ELR (cell line): ENCODE measurements at places on chromosomes 1 and 21.

DNA sequence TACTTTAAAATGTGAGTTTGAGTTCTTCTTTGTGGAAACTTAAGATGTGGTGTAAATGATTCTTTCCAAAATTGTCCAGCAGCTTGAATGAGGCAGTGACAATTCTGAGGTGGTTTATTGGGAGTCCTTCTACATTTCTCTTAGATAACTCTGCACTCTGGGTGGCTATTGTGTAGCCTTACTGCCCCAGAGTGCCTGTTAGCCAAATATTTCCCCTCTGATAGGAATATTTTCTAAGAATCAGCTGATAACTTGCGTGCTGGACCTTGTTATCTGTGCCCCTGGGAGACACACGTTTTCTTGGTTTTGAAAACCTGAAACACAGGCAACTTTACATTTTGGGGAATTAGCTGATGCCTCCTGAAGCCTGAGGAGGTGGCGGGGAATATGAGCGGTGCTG lies 91.6 kb downstream of the CD247 start:
- DNase-seq: no peak

- DNase-seq: no peak
These were observed 41.5 kb downstream of the PTPRC start for GRCh38 chr1:198680174-198680875.

GRCh38 chr1:202320081-202320405 lies 21.7 kb downstream of the UBE2T start:
- no peak for DNase-seq

GRCh38 chr1:166379447-166379846 lies 212.6 kb upstream of the FAM78B start:
- no peak for DNase-seq

DNA sequence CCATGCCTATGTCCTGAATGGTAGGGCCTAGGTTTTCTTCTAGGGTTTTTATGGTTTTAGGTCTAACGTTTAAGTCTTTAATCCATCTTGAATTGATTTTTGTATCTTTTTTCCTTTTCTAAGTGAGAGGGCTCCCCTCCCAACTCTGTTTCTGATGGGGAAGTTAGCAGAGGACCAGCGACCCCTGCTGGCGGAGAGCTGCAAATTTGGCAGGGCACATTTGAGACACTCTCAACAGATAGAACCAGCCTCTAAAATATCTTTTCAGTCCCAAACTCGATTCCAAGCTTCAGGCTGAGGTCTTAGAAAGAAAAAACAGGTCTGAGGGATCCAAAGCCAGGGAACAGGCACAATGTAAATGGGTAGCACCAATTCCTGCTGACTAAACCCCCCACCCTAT lies 32.5 kb downstream of the LRRC3 start:
- DNase-seq: peak; percentile 41

DNA sequence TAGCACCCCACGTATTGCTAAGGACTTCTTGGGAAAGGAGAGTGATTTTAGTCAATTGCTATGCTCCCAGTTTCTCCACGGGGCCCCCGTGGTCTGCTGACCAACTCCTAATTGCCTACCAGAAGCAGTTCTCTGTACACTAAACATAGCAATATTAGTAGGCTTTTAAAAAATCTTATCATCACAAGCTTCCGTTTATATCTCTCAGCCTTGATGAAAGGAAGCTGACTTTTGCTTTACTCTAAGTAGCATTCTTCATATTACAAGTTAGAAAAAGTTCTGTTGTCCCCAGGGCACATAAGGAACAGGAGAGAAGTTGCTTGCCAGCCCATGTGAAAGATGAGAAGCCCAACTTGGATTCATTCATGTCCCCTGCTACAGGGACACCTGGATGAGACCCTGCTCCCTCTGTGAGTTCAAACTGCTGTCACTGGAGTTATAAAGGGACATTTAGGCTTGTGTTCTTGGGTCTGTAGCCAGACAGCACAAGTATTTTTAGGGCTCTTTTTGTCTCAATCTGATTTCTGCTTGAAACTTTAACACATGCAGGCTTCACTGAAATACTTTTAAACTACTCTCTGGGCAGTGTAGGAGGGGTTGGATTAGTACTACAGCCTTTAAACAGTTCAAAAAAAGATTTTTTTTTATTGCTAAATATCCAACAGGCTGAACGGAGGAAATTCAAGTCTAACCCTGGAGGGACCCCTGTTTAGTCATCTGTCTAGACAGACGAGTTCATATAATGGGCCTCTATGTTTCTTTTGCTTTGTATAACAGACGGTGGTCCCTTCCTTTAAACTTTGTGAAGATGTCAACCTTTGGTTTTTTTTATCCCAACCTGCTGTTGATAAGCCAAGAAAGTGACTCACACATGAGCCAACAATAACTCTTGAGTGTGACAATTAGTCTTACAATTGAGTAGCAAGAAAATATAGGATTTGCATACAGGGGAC lies 29.5 kb downstream of the TGFB2 start:
- DNase-seq: peak; percentile 61

DNA sequence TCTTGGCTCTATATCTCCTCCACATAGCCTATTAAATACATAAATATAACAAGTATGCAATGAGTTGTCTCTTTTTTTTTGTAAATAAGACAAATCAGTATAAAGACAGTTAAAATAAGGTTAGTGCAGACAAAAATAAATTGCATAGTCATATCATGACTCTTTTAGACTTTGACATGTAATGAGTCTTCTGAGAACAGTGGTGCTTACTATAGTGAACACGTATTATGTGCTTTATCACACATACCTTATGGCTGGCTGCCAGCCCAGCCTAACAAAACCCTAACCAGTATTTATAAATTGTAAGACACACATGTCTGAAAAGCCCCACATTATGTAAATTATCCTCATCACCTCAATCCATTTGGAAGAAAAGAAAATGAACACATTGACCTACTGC lies 29.1 kb upstream of the F13B start:
- no peak for DNase-seq

DNA sequence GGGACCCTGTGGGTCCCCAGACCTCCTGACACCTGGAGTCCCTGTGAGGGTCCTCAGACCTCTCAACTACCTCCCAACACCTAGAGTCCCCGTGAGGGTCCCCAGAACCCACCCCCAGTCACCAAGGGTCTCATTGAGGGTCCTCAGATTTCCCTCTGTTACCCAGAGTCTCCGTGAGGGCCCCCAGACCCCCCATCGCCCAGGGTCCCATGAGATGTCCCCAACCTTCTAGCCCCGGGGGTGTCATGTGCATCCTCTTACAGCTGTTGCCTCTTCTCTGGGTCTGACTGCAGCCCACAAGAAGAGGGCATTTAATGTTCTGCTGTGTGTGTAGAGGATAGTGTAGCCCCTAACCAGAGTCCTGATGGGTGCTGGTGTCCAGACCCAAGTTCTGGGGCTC lies 2.0 kb upstream of the GJC2 start:
- no peak for DNase-seq

DNA sequence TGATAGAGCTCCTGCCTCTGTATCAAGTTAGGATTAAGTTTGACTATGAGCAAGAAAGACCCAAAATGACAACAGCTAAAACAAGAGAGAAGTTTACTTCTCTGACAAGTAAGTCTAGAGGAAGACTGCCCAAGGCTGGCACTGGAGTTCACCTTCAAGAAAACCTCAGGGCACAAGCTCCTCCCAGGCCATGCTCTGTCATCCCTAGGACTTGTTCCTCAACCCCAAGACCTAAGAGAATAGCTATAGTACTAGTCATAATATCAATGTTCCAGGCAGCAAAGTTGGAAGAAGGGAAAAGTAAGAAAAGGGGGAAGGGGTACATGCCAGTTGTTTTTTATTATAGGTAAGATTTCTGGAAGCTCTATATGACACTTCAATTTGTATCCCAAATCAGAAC lies 26.4 kb upstream of the DARS2 start:
- no peak for DNase-seq

- peak; percentile 87 for DNase-seq
These were observed 6.1 kb upstream of the PLA2G5 start for GRCh38 chr1:20063861-20064292.

DNA sequence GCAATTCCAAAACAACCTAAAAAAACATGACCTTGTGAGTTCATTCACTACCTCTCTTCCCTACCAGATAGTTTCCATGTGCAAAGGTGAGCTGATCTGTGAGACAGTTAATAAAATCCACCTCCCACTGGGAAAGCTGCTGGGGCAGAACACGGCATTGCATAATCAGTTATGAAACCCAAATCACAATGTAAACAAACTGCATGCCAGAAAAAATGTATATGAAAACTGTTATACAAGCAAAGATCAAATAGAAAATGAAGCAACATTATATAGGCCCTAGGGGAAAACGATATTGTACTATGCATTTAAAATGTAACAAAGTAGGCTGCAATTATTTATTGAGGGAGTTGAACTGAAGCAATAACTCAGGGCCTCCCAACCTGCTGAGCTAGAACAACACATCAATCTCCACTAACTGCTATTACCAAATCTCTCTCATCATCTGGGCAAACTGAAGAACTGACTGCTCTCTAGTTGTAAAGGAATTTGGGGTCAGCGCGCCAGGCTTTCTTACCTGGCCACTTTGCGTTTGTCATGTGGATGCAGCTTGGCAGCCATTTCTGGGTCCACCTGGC lies 31.0 kb downstream of the TRIT1 start:
- DNase-seq: no peak

DNA sequence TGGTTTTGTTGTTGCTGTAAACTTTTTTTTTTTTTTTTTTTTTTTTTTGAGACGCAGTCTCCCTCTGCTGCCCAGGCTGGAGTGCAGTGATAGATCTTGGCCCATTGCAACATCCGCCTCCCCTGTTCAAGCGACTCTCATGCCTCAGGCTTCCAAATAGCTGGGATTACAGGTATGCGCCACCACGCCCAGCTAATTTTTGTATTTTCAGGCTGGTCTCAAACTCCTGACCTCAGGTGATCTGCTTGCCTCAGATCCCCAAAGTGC lies 78.9 kb upstream of the SLC45A1 start:
- DNase-seq: peak; percentile 52

DNA sequence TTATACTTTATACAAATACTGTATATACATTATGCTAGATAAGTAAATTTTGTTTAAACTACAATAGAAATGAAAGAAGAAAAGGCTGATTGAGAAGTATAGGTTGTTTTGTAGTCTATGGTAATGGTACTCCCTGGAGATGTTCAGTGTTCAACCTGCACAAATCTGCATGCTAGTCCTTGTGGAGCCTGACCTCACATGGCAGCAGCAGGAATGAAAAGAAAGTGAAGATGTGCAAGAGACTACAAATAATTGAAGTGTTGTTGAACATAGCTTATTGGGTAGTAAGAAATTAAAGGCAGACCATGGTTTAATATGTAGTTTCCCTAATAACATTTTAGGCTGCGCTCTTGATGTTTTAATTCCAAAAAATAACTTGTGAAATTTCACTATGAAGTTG lies 201.2 kb downstream of the TGFB2 start:
- DNase-seq: peak; percentile 43

GRCh38 chr1:23913212-23913880 lies at the start of gene CNR2:
Gene CNR2, minus strand, starts transcription at chr1:23913362. Its CDS starts 37,745 bp downstream, at chr1:23875617.
- no peak for DNase-seq

GRCh38 chr1:29713857-29714256 lies 477.5 kb downstream of the PTPRU start:
- peak; percentile 49 for DNase-seq

GRCh38 chr1:3914911-3915310 lies 14.8 kb upstream of the C1orf174 start:
- DNase-seq: no peak

- peak; percentile 19 for DNase-seq
These were observed 6.3 kb downstream of the FHL3 start for GRCh38 chr1:37998913-37999429.

GRCh38 chr1:1202831-1203560 lies 3.4 kb downstream of the TNFRSF18 start:
- no peak for DNase-seq

DNA sequence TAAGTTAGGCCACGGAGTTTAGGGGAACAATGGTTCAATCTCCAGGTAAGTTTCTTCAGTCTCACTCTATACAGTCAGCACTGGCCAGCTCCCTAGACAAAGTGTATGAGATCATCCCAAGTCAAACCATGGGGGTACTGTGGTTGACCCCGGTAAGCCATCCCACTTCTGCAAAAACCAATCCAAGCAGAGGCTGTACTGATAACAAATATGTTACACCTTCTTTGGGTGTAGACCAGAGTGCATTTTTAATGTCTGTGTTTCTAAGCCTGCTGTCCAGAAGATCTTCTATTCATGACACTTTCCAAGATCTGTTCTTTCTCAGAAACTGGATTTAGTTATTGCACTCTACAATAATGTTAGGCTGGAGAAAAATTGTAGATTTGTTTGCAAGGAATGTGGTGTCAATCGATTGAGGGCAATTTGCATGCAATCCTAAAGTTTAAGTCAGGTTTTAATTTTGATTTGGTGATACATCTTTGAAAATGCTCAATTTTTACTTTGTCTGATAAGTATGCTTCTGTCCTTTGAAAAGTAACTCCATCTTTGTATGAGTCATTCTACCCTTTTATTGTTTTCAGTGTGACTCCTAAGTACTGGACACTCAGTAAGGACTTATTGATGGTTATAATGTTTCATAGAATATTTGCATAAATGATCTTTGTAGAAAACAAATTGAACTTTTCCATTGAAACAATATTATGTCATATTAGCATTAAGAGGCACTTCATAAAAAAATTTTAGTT lies 152.4 kb downstream of the HLX start:
- DNase-seq: peak; percentile 49

DNA sequence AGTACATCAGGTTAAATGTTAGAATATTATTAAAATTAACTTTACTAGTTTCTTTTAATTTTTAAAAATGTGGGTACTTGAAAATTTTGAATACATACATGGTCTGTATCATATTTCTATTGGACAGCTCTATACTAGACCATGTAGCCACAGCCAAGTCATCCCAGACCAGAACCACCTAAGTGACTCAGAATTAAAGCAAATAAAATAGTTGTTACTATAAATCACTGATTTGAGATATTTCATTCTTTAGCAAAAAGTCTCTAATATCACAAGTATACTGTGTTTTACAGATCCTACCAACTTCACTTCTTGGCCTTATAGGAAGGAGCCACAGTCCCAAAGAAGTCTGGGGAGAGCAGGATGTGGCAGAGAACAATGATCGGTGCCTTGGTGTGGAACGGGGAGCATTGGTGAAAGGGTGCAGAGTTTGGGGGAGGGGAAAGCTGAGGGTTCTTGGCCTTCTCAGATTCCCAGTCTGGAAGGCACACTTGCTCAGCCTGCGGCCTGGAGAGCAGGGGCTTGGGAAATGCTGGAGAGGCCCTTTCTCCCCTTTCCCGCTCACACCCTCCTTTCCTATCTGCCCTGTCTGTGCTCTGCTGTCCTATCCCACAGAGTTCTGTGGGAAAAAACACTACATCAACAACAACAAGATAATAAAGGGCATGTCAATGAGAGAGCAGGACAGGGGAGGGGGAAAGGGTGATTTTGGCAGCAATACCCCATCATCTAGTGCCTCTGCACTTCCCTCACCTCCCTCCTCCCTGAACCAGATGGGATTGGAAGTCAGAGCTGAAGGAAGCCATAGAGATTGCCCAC lies 122.1 kb downstream of the NGF start:
- DNase-seq: no peak

- no peak for DNase-seq
These were observed 324.9 kb upstream of the ST6GALNAC5 start for GRCh38 chr1:76542359-76542758.

- DNase-seq: no peak
These were observed 76.2 kb downstream of the BRINP2 start for GRCh38 chr1:177246710-177247580.
